ENCODE measurements at places on chromosomes 3 and 15.
A peak's percentile ranks its signal among the peaks of the same experiment; 100 is the strongest.

DNA sequence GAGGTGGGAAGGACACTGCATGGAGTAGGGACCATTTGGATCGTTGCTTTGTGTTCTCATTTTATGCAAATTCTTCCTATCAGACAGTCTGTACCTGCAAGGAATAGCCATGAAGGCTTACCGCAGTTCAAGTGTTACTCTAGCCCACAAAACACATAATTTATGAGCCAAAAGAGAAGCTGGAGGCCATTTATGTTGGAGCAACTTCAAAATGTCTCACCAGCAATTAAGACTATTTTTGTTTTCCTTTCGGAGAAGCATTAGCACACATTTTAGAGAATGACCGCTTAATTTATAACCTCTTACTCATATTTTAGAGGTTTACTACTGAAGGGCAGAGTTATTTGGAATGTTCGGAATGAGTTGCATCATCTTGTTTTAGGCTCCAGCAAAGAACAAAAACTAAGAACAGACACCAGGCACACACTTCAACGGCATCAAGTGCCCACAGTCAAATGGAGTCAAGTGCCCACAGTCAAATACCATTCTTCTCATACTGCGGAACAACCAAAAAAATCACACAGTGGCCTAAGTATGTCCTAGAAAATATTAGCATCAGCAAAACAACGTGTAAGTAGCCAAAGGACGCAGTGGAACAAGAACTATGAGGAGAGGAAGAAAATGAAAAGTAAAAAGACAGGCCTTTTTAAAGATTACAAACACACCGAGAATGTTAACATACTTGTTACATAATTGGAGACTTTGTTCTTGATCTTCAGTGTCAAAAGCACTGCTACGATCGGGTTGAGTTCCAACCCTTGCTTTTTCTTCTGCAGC, 17.5 kb upstream of the GOLGA8J start:
- DNase-seq: peak; percentile 14

DNA sequence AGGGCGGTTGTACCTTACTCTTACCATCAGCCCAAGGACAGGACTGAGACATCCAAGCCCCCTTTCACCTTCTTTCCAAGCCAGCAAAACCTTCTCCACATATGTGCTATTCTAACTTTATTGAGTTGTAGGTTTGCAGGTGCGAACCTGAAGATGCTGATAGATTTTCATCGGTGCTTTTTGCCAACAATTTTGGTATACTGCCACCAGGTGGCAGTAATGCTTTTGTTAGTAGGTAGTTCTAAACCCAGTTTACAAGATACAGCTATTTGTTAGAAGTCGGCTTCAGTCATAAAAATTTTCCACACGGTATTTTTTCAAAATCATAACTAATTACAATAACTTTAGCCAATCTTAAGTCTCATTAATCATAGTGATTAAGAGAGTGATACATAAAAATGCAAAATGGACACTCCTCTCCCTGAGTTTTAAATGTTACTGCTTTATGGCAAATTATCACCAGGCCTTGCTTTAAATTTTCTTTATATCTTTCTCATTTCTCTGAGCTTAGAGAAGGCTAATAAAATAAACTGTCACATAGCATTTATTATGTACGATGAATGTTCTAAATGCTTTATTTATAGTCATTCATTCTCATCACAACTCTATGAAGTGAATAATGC, 636 bp downstream of the TBC1D21 start:
- no peak for DNase-seq

DNA sequence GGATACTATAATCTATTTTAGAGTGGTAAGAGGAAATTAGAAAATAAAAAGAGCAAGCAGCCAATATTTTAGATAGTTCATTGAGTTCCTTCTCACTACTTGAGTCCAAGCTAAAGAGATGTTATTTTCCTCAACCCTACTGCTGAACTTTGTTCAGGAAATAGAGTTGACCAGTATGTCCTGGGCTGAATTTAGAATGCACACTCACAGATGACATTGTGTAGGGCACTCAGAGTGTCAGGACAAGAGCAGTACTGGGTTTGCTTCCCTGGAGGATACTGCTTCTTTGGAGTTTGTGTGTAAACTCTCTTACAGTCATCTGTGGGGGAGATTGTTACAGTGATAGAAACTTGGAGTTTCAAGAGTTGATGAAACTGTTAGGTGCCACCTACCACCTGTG, 80.0 kb upstream of the AGBL1 start:
- DNase-seq: no peak

DNA sequence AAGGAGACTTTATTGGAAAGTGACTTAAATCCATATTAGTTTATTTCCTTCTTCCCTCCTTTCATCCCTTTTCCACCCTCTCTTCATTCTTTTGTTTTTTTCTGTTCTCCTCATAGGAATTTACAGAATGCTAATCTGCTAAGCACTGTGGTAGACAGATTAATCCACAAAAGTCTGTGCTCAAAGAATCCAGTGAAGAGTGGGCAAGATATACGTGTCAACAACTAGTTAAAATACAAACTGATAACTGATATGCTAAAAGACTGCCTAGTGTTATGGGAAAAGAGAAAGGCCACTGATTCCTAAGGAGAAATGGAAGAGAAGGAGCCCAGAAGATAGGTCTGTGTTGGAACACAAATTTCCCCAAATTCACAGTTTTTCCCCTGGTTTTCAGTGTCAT, 202.2 kb downstream of the MBNL1 start:
- no peak for DNase-seq

DNA sequence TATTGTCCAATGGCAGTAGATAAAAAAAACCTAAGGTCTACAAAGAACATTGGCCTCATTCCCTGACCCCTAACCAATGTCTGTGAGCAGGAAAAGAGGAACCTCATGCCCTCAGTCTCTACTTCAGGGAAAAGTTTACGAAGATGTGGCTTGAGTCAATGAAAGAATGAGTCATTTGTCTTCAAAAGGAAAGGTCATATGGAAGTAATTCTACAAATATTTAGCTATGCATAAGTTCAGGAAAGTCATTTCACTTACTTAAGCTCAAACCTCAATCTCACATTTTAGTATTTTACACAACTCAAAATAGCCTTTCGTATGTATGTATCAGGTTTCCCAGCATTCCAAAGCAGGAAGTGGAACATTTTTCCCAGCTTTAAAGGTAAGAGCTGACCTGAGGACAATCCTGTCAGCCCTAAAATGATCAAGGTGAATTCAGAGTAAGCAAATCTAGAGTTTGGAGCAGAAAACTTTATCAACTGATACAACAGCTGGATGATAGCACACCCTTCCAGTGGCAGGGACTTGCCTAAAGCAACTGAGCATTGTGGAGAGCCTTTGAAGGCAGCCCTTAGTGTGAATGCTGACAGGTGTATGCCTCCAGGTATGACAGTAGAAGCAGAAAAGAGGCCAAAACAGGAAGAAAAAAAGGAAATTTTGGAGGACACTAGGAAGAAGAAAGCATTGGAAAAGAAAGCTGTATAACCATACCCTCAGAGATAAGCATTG, 53.9 kb upstream of the ACKR4 start:
- DNase-seq: no peak

- DNase-seq: no peak
Observed at GRCh38 chr3:39281533-39281932, 1.7 kb upstream of the CX3CR1 start.

DNA sequence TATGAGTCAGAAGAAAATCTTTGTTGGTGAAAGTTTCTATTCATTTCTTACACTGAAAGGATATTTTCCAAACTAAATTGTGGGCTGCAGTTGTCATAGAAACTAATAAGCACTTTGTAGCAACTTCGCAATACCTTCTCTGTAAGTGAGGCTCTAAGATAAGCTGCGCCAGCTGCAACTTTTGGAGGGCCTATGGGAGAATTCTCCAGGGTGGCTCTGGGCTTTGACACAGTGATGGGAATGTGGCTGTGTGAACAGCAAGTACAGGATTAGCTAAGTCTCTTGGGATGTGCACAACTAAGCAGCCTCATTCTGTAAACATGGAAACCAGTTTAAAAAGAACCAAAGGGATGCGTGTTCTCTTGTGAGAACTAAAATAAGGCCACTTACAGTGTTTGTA, 124.6 kb upstream of the SGO1 start:
- DNase-seq: no peak

GRCh38 chr3:192188218-192188835, 539.0 kb downstream of the FGF12 start:
- DNase-seq: no peak

DNA sequence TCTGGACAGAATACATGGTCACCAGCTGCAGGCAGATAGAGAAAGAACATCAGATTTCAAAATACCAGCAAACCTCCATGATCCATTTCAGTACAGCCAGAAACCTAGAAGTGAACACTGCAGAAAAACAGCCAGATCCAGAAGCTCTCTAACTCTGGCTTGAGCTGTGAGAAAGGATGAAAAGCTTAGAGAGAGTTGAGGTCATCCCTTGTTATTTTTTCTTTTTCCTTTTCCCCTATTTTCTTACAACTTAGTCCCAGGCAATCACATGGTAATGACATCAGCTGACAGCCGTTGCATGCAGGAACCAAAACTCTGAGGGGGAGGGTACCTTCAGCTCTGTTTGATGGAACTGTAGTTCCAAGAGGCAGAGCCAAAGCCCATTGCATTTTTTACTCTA, 113.2 kb downstream of the TCF12 start:
- no peak for DNase-seq

- DNase-seq: peak; percentile 34
Observed at GRCh38 chr3:154089421-154090420, 31.5 kb upstream of the ARHGEF26 start.

DNA sequence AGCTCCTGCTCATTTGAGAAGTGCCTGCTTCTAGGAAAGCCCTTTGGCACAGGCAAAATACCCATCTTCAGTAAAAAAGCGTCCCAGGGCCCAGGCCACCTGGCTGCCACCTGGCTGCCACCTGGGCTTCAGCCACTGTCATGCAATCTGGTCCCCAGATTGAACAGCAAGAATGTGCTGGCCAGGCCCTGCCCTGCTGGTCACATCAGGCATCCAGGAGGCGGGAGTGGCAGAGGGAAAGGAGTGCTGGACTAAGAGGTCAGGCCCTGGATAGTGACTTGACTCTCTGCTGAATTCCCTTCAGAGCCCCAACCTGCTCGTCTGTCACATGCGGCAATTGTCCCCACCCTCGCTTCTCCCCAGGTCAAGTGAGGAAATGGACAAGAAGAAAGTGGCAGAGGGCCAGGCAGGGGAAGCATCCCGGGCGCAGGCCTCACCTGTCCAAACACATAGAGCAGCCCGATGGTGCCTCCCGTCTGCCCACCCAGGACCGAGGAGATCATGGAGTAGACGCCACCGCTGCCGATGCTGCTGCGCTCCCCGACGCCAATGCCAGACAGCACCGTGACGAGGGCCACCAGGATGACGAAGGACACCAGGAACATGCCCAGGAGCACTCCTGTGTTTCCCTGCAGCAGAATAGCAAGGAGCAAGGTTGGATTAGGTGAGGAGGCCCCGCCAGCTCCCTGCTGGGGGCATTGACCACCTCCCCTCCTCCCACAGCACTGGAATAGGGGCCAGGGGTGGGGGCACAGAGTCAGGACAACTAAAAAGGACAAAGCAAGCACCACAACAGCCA, 25.5 kb downstream of the SLC12A8 start:
- DNase-seq: no peak

DNA sequence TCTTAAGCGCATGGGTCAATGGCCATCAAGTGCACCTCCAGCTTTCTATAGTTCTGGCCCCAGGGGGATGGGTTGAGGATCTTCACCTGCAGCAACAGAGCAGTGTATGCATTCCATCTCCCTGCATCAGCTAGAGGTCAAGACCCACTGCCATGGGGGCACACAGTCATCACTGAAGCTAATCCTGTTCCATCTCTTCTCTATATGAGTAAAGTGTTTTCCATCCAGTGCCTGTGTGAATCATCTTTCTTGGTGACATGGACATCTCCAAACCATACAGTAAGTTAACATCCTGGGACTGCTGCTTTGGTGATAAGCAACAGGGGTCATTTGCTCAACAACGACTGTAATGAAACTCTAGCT, 4.4 kb upstream of the ENTPD3 start:
- DNase-seq: no peak

GRCh38 chr15:52496776-52497470, 31.8 kb downstream of the MYO5A start:
- DNase-seq: no peak
